ENCODE measurements at places on chromosomes 5 and 9.

- no peak for DNase-seq
Measured at GRCh38 chr5:51225789-51226742, 157.2 kb upstream of the ISL1 start.

GRCh38 chr5:124698770-124699169, 47.7 kb downstream of the ZNF608 start:
- no peak for DNase-seq

DNA sequence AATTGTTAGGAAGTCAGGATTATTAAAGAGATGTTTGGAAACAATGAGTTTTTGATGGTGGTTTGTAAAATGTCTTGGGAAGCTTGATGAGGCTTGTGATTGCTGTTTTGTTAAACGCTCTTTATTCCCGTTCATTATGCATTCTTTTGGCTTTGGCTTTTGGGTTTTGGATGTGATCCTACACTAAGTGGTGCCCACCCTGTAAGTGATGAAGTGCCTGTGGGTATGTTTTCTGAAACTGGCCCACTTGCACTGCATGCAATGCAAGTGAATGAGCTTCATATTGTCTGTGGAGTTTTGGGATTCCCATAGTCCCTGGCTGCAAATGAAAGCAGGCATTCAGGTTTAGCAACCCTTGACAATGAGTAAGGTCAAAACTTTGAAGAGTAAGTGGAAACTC, 1035.5 kb upstream of the WWC1 start:
- DNase-seq: no peak

DNA sequence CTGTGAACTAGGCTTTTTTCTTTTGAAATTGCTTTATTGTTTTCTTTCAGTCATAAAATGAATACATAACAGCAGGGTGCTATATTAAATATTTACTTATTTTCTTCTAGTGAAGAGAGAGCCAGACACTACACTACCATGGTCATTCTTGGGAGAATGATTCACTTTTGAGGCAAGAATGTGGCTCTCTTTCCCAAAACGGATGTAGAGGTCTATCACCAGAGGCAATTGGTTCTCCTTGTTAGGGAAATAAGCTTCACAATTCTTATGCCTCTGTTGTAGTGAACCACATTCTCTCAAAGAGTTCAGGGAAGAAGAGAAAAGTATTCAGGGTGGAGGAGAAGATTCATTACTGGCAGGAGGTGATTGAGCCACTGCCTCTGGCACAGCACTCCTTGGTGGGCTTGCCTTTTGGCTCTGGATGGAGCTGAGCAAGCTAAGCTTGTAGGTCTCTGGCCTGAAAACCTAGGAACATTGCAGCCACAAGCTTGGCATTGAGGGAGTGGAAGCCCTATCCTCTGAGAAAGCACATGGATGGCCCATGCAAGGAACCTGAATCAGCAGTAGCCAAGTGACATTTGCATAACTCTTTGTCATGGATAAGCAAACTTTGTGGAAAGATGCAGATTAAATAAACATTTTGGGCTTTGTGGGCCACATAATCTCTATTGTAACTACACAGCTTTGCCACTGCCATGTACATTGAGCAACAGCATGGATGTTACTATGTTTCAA, 179.0 kb upstream of the TNC start:
- DNase-seq: no peak

DNA sequence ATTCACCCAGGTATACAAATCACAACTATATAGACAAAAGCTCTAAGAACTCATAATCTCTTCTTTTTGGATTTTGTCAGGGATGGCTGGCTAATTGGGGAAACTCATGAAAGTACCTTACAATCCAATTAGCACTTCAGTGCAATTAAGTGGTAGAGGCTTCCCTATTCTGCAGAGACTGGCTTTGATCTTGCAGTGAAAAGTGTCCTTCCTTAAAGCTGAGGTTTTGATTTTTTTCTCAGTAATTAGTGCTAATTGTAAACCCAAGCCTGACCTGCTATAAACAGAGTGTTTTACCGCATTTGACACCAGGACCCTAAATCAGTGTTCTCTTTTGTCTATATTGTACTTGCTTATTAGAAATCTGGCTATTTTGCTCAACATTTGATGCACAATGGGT, 294.0 kb upstream of the EFNA5 start:
- DNase-seq: no peak

DNA sequence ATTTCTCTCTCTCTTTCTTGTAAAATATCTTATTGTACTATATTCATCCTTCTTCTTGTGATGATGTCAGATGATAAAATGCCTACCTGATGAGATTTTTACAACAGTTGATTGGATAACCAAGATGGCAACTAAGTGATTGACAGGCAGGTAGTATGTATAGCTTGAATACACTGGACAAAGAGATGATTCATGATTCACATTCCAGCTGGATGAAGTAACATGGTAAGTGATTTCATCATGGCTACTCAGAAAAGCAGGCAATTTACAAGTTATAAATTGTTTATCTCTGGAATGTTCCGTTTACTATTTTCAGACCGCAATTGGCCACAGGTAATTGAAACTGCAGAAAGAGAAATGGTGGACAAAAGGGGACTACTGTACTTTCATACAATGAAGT, 1471.7 kb upstream of the C9orf72 start:
- DNase-seq: no peak

DNA sequence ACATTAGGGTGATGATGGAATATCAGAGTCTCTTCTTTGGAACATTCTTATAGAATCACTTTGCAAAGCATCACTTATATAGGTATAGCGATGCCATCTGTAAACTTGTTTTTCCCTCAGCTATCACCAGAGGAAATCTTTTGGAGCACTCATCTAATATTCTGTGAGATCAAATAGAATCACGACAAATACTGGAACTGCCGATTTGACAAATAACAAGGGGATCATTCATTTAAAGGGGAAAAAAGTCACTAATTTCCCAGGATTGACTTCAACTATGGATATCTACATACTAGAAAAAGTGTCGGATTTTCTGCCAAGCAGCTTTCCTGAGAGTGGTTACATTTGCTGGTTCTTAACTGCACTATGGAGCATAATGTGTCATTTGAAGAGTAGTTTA, 178.6 kb downstream of the NR2F1-AS1 start:
- no peak for DNase-seq

GRCh38 chr5:112467485-112467884, 48.4 kb upstream of the EPB41L4A start:
- DNase-seq: no peak

GRCh38 chr9:14018081-14018480, 295.9 kb downstream of the NFIB start:
- DNase-seq: no peak

DNA sequence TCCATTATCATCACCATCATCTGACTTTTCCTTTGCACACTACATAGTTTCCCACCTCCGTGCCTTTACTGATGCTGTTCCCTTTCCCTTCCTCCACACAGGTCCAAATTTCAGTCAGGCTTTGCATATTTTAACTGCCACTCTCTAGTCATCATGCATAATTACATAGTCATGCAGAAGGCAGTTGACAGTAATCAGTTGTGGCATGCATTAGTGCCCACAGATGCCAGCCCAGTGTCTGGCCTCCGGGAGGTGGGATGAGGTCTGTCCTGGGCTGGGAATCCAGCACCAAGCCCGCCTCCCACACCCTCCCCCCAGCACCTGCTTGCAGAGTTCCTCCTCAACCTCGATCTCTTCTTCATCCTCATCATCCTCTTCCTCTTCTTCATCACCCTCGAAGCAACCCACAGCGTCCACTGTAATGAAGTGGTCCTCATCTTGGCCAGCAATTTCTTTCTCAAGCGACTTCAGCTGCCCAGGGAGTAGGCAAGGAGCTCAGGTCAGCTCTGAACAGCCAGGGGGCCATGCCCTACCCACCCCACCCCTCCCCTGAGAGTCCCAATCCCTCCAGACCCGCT, 8.8 kb downstream of the BBLN start:
- DNase-seq: no peak

DNA sequence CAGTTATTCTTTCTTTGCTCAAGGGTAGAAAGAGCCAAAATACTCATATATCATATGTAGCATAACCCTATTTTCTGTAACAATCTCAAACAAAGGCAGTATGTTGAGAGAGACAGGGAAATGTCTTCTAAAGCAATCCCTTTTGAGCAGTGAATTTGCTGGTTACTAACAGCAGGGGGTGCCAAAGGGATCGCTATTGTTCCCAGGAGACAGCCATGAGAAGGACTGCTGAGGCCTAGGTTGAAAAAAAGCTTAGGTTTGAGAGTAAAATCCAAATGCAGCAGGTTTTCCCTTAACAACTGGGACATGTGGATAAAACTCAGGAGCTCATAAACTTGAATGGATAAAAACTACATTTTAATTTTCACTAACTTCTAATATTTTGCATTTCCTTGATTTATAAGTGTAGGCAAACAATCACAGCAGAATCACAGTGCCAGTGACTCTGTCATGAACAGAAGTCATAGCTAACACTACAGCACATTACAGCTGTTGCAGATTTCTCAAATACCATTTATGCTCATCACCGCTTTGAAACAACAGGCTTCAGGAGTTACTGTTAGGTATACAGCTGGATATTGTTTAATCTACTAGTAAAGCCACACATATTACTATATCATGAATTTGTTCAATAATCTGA, 148.4 kb downstream of the MAPKAP1 start:
- peak; percentile 82 for DNase-seq

DNA sequence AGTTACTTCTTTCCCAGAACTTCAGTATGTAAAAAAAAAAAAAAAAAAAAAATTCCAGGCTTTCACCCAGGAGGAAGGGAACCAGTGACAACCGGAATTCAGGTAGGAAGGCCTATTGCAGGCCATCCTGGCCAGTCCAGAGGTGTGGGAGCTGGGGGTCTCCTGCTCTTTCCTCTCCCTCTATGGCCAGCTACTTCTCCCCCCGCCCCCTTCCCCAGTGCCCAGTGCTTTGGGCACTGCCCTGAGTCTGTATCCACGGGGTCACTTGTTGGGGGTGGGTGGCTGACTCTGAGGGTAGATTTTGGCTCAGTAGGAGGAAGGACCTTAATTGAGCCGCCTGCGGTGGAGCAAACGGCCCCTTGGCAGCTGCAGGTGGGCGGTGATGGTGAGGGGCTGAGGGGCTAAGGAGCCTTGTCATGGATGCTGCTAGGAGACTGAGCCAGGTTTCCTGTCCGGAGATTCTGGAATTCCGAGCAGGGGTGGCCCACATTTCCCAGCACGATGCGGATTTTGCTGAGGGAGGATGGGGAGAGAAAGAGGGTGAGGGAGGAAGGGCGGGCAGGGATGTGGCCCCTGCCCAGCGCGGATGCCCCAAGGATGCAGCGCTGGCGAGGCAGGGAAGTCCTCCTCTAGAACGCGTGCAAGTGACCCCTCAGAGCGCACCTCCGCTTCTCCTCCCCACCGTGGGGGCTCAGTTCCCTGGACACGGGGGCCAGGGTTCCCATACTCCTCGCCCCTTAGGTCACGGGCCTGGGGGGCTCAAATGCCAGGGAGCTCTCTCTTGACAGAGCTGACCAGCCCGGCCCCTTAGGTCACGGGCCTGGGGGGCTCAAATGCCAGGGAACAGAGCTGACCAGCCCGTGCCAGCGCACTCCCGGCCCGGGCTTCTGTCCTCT, 1.2 kb upstream of the PHF2 start:
- no peak for DNase-seq

GRCh38 chr9:128145536-128145935, 3.7 kb upstream of the LCN2 start:
- DNase-seq: no peak

DNA sequence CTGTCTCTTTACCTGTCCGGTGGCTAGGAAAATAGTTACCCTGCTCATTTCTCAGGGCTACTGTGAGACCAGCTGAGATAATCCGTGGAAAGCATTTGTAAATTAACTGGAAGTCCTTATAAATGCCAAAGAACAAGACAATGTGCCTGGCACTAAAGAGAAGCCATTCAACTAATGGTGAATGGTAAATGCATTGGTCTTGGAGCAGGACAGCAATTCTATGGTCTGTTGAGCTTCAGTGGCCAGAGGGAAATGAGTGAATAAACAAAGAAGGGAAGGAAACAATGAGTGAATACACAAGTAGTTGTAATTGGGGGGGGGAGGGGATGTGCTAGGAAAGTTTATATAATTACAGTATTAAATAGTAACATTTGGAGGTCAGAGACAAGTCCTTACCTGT, 353.6 kb downstream of the SEMA5A start:
- no peak for DNase-seq

GRCh38 chr5:92841604-92842155, 739.3 kb downstream of the NR2F1-AS1 start:
- no peak for DNase-seq

- DNase-seq: no peak
Measured at GRCh38 chr9:77085416-77085815, 66.0 kb downstream of the FOXB2 start.

- DNase-seq: no peak
Measured at GRCh38 chr5:168972731-168973130, 328.2 kb downstream of the SLIT3 start.

DNA sequence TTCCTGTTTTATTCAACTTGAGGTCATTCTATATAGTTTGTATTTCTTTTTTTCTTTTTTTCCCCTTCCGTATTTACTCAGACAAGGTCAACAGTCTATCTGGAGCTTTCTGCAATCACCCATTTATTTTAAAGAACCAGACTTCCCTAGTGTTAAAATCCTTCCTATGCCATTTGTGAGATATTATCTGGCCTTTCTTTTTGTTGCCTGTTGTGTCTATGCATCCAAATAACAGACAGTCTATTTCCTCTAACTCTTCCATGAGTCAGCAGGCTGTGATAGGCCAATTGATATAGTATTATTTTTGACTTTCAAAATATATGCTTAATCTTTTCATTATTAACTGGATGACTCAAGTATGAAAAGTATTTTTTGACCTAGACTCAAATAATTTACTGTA, 291.2 kb upstream of the PTPRD start:
- no peak for DNase-seq

- DNase-seq: no peak
Measured at GRCh38 chr5:10376544-10376943, 23.0 kb downstream of the MARCHF6 start.

- DNase-seq: peak; percentile 40
Measured at GRCh38 chr5:160369990-160370712, at the start of gene C1QTNF2. Gene C1QTNF2, minus strand, starts transcription at chr5:160370626. Its CDS starts 15,615 bp downstream, at chr5:160355011.

DNA sequence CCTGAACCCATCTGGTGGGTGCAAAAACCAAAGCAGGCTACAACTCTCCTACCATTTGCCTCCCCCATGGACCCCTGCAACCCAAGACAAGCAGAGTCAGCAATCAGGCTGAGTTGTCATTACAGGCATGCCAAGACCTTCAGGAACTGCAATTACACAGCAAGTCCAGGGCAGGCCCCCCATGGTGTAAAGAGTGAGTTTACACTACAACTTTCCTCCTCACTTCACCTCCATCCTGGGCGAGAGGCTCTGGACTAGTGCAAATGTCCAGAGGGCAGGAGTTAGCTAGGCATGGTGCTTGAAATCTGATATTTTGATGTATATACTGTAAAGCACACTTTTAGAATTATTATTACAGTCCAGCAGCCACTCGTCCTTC, 7.0 kb upstream of the P4HA2 start:
- no peak for DNase-seq

Measured in suppressor macrophage (primary cell).